ENCODE measurements at places on chromosomes 2 and 18. TPM values are rescaled to one million over a fixed set of nuclear protein-coding genes. Genes with fewer than 3 reads are reported as not detected.

GRCh38 chr2:69709290-69709689 is 32.6 kb upstream of the ANXA4 start:
- no peak for DNase-seq

DNA sequence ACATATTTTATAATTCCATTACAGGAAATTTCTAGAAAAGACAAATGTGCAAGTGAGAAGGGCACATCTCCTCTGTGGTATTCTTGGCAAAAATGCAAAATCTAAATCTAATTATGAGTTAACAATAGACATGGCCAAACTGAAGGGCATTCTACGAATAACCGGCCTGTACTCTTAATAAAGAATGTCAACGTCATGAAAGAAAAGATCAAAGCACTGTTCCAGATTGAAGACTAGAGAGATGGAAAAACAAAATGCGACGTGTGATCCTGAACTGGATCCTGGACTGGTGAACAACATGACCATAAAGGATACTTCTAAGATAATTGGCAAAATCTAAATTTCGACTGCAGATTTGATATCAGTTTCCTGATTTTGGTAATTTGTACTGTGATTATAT is 3.0 kb downstream of the CDKL4 start:
- DNase-seq, result no peak

- DNase-seq, result no peak
Observed at GRCh38 chr18:69599377-69599776, 198.7 kb downstream of the DOK6 start.

DNA sequence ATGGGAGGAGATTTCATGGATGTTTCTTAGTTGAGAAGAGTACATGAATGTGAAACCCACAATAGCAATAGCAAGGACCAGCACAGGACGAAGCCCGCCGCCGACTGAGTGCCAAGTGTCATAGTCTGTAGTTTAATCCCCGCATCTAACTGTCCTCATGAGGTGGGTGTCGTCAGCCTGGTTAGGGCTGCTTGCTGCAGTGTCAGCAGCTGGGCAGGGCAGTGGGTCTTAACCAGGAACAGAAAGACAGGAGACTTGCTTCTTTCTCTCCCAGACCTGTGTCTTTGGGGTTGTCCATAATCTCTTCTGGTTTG is 146.6 kb downstream of the VAPA start:
- DNase-seq, result no peak

- no peak for DNase-seq
Observed at GRCh38 chr2:134282629-134283400, 28.9 kb downstream of the MGAT5 start.

GRCh38 chr2:240220371-240220770 is 79.9 kb upstream of the OTOS start:
- DNase-seq, result no peak

DNA sequence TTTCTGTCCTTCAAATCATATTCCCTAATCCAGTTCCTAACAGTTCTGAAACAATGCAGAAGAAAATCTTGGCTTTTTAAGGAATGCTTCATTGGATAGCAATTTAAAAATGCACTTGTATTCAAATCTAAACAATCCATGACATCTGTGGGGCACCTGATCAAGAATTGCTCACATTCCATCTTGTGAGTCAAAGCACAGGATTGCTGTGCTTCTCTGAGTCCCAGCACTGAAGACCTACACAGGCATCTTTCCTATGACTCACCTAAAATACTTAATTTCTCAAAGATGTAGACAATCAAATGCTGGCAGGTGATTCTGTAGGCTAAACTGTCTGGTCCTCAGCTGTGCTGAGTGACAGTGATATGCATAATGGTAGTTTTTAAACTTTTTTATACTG is 10.1 kb upstream of the ATP8B1 start:
- peak; percentile 92 for DNase-seq

The CYP27A1 gene
- 20.5 TPM for total RNA-seq

DNA sequence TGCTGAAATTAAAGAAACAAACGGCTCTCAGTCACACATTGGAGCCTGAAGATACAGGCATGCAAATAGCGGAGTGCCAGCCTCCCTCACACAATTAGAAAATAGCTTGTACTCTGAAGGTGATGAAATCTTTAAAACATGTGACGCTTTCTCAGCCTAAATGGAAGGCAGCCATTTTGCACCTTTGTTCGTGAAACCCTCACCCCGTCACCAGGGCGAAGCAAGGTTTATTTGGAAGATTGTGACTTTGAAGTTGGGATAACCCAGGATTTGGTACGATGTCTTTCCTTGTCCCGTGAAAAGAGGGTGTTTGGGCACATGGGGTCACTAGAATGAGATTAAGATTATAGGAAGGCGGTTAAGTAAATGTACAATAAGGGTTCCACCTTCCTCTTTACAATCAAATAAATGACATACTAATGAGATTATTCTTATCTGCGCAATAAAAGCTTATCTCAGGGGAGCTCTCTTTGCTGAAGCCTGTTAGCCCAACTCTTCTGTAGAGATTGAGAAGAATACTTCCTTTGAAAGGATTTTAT is 4.2 kb downstream of the SH3BP4 start:
- no peak for DNase-seq

DNA sequence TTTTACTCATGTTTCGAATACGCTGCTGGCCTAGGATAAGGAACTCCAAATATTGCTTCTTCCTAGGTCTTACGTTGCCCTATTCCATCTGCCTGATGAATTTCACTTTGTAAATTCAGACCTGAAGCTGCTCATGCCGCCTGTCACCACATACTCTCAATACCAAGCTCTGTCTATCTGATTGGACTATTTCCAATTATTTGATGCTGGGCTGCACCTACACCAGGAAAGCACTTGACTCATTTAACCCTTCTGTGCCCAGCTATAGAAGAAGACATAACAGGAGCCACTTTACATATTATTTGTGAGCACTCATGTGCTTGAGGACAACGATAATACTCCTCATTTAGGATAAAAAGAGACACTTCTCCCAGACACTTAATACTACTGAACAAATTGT is 1293.9 kb upstream of the LRRTM1 start:
- peak; percentile 8 for DNase-seq

The GKN2 gene
- total RNA-seq, result not detected

The FKBP1B gene
- total RNA-seq, result 10.9 TPM

The EMILIN2 gene
- 5.4 TPM for total RNA-seq

The ZC3H15 gene
- 97.4 TPM for total RNA-seq

DNA sequence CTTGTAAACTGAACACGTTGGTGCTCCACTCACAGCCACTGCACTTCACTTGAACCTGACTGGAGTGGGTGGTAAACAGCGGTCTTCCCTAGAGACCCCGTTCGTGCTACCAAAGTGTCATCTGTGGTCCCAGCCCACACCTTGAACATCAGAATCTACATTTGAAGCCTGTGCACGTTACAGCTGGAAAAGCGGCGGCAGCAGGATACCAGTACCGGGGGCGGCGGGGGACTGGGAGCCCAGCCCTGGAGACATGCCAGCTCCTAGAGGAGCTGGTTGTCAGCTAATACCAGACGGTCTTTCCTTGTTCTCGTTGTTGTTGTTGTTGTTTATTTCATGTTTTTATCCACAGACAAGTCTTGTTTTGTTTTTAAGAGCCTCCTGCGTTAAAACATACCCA is 156.7 kb downstream of the WDSUB1 start:
- DNase-seq, result no peak

DNA sequence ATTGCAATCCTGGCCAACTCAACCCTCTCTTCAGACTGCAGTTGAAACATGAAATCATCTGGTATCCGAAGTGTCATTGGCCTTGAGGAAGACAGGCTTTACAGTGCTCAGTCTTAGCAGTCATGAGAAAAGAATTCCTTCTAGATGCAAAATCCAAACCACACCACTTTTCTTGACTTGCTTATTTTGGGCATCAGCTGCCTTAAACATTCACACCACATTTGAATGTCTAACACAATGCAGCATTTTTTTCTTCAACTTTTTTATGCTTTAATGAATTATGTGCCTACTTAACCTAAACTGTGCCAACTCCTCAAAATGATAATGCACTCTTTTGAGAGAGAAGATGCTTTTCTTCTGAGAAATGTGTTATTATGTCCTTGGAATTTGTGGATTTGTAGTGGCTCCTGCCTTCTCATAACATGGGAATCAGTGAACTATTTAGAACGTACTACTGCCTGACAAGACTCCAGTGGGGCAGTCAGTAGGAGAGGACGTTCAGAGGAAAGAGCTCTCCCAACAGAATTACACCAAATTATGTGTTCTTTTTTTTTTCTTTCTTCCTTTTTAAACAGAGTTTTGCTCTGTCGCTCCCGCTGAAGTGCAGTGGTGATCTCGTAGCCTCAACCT is 3.2 kb upstream of the FAM98A start:
- DNase-seq, result peak; percentile 21

DNA sequence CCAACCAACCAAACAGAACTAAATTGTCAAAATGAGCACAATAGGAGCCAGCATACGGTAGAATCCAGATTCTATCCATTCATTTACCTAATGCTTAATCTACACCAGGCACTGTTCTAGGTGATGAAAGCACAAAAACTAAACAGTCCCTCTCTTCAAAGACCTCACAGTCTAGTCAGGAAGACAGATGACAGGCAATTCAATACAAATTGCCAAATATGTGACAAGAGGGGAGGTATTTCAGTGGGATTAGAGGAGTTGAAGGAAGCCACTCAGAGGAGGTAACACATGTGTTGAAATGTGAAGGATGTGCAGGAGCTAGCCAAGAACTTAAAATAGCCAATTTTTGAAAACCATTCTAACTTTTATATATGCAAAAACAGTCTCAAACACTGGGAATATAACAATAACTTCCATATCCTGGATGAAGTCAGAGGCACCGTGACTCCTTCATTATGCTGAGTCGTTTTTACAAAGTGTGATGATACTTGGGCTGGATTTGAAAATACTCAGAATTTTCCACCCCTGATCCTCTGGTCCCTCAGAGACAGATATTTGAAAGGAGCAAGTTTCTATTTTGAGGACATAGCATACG is 204.9 kb downstream of the PID1 start:
- no peak for DNase-seq

The POLR1A gene
- 13.0 TPM for total RNA-seq

DNA sequence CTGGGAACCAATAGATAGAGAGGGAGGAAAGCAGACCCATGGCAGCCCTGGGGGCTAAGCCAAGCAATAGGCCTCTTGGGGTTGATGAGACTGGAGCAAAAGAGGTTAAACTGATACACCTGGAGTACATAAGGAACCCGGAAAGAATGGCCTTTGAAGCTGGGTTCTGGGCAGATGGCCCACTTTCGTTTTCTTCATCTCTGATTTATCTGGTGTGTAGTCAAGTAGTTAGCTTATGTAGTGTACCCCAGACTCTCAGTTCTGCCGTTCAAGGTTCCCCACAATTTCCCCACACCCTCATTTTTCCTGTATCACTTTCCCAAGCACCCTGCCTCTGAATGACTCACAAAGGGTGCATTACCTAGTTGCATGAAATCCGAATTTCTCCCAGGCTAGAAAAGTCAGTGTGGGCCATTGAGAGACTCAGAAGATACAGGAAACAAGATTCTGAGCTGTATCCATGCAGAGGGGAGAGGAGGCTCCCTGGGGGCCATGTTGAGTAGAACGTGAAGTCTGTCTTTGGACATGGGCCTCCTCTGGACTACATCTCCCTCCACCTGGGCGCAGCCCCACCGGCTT is 235.0 kb downstream of the LOXHD1 start:
- no peak for DNase-seq

The ZNF521 gene
- total RNA-seq, result 7.6 TPM

The UGT1A8 gene
- total RNA-seq, result not detected

- DNase-seq, result peak; percentile 51
Observed at GRCh38 chr2:239444626-239445577, 44.1 kb upstream of the HDAC4 start.

The IL1RL1 gene
- 0.10 TPM for total RNA-seq

DNA sequence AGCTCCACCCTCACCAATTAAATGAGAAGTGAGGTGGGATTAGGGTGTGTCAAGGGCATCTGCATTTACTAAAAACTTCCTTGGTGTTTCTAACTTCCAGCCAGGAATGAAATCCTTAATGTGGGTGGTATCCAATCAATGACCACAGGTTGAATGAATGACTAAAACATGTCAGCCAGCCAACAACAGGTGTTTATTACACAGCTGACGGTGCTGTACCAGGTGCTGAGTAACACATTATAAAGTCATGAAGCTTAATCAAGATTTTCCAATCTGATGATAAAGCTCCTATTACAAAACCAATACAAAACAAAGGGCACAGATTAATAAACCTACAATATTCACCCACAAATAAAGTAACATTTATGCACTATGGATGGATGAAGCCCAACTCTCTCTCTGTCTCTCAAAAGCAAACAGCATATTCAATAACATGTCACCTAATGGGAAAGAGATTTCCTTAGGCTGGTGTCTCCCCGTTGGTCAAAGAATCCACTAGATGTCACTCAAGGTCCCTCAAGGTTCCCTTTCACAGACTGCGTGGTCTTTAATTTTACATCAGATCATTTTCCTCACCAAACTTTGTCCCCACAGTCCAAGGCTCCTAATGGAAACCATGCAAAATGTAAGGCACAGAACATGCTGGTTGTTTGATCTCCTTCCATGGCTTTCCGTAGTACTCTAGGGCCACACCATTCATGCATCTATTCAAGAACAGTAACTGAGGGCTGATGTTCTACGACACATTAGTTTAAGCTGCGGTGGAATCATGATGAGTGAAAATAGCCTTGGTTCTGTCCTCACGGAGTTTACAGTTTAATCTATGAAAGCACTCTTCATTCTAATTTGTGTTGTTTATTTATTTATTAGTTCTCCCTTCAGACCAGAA is 6.4 kb upstream of the PTPN4 start:
- DNase-seq, result peak; percentile 50

- DNase-seq, result peak; percentile 15
Observed at GRCh38 chr2:205527801-205528200, 154.5 kb upstream of the NRP2 start.

GRCh38 chr2:193011870-193012269 is 817.1 kb upstream of the TMEFF2 start:
- DNase-seq, result no peak

- no peak for DNase-seq
Observed at GRCh38 chr2:201730651-201731285, 32.3 kb upstream of the MPP4 start.

The BMP10 gene
- not detected for total RNA-seq

GRCh38 chr2:239198221-239198620 is 202.6 kb downstream of the HDAC4 start:
- DNase-seq, result no peak

- peak; percentile 77 for DNase-seq
Observed at GRCh38 chr18:45780568-45780967, 44.9 kb upstream of the SIGLEC15 start.

The CHST9 gene
- total RNA-seq, result not detected

GRCh38 chr2:71452565-71452964 is 796 bp upstream of the DYSF start:
- peak; percentile 78 for DNase-seq

DNA sequence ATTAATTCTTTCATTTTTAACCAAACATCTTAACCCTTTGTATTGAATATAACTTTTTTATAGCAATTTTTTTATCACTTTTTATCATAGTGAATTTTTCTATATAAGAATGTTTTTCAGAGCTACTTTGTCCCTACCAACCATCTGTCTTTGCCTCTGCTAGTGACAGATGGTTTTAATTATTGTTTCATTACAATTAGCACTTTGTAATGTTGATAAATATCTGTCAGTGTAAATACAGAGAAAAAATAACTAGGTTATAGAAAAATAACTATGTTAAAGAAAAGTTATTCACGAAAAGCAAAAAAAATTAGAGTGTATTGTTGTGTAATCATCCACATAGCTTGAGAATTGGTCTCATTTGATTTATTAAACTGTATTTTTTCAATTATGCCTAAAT is 91.0 kb upstream of the CDH19 start:
- no peak for DNase-seq

The LHCGR gene
- not detected for total RNA-seq

Measured in RPMI7951 (cell line).